ENCODE measurements at places on chromosomes 5 and 9.

- DNase-seq = peak; percentile 37
Measured at GRCh38 chr5:140261403-140262171, 41.3 kb downstream of the PFDN1 start.

DNA sequence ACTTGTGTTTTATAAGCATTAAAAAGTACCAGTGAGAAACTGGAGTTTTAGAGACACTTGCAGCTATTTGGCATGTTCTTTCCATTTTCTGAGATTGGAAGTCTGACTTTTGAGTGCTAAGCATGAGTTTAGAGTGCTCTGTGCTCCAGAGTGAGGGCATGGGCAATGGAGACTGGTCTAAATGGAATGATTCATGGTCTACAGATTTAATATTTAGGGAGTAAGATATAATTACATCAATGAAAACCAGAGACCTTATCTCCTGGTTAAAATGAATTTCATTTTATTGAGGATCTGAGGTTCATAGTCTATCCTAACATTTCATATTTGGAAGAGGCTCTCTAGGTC, 135.9 kb upstream of the RPS23 start:
- DNase-seq = no peak

- DNase-seq = no peak
Measured at GRCh38 chr9:33443047-33443446, 4.3 kb downstream of the AQP3 start.

DNA sequence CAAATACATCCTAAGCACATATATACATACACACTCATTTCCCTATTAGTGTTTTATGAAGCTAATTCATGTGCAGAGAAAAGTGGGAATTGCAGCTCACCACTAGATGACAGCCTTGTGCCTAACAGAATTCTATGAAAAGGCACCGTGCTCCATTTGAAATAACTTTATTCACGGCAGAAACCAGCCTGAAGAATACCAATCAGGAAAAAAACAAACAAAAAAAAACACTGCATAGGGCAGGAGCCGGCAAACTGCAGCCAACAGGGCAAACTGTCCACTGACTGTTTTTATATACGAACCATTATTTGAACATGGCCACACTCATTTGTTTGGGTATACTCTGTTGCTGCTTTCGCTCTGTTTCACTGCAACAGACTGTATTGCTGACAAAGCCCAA, 33.6 kb downstream of the ERMP1 start:
- no peak for DNase-seq

DNA sequence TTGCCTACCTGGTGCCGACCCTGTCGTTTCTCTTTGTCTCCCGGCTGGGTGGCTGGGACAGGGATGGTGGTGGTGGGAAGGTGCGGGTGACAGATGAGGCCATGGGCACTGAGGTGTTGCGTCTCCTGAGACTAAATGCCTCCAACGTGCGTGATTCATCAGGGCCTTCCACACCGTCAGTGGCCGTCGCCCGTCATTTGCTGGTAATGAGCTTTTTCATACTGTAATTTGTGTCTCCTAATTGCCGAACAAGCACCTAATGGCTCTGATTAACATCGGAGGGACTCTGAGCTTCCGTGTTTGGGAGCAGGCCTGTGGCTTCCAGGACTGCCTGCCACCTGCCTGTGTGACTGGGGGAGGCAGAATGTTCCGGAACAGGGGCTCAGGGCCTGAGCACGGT, 35.2 kb downstream of the RXRA start:
- DNase-seq = peak; percentile 37

DNA sequence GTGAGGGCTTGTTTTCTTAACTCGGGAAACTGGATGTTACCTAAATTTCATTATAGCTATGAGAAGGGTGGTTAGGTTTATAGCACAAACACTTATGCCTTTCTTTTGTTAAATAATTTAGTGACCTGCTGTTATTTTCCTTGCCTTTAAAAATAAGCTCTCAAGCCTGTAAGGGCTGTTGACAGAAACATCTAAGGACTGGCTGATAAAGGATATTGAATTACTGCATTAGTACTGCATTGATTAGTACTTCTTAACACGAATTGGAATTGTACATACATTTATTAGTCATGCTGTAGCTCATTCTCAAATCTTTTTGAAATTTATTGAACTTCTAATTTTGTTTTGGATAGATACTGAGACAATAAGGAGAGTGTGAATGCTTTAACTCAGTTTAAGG, 85.1 kb upstream of the DHFR start:
- DNase-seq = no peak

DNA sequence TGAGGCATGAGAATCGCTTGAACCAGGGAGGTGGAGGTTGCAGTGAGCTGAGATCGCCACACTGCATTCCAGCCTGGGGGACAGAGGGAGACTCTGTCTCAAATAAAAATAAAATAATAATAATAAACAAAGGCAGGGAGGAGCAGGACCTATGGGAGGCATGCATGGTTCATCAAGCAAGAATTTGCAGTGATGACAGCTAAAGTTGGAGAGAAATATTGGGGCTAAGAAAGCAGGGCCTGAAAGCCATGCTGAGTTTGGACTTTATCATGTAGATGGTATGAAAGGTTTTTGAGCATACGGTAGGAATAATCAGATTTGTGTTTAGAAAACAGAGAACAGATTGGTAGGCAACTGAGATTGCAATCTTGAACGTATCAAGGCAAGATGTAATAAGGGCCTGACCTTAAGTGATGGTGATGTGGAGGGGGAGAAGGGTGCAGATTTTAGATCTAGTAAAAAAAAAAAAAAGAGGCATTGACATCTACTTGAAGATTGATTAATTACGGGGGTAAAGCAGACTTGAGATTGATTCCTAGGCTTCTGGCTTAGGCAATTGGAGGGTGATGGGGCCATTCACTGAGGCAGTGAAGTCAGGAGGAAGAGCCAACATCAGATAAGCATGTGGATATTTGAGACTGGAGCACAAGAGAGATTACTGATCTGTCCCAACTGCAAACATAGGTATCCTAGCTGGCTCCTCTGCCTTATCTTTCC, 50.7 kb downstream of the CFAP95 start:
- DNase-seq = no peak

DNA sequence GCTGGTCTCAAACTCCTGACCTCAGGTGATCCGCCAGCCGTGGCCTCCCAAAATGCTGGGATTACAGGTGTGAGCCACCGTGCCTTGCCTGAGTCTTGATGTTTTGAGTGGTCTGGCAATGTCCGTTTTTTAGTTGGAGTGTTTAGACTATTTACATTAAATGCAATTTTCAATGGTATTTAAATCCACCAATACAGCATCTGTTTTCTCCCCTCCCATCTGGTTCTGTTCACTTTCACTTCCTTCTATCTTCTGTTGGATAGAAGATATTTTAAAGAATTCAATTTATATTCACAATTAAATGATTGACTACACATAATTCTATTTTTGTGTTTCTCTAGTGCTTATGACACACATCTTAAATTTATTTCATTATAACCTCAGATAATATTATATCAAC, 26.0 kb upstream of the PCAT7 start:
- no peak for DNase-seq

DNA sequence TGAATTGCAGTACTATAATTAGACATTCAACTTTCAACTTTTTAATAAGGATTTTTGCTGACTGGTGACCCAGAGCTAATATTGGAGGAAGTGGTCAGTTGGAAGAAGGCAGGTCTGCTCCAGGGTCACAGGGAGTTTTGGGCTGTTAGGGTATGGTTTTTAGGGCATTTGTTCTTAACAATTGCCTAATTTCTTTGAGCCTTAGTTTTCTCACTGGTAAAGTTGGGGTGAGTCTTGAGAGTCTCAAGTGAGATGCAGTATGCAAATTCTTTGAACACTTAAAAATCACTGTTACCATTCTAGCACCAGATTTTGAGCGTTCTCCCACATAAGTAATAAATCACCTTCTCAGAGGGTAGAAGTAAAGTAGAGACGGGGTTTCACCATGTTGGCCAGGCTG, 50.9 kb downstream of the RMI1 start:
- no peak for DNase-seq

GRCh38 chr5:17221843-17222636, 4.6 kb downstream of the BASP1 start:
- no peak for DNase-seq

DNA sequence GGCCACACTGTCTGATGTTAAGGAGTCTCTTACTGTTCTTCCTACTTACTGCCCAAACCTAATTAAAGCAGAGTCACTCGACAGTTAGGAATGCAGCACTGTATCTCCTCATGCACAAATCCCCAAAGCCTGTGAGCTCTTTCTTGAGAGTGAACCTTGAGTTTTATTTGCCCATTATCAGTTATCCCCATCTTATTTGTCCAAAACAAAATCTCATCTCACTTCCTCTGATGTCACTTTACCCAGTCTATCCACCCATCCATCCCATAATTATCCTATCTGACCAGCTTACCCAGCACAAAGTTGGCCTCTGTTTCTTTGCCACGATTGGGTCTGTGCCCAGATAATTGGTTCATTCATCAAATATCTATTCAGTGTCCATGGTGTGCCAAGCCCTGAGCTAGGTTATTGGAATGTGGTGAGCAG, 250.8 kb downstream of the SLIT3 start:
- no peak for DNase-seq

DNA sequence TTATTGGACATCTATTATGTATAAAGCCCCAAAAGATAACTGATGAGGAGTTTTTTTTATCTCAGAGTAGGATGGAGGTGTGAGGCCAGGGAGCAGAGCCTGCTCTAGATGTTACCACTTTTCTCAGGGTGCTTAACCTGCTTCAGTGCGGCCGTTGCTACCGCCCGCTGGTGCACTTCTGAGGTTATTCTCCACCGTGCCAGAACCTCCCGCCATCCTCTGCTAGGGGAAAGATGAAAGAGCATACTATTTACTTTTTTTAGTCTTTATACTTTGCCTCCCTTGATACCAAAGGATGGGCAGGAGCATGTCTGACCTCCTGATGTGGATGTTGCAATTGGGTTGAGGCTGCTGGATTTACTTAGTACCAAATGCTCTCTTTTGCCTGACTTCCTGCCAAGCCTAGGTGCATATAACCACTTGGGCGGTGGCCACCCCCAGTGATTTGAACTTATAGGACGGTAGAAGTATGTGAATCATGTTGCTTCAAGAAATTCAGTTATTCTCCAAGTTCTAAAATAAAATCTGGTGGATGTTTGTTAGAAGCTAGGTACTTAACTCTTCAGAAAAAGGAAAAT, 71.1 kb upstream of the HSPB3 start:
- DNase-seq = no peak

DNA sequence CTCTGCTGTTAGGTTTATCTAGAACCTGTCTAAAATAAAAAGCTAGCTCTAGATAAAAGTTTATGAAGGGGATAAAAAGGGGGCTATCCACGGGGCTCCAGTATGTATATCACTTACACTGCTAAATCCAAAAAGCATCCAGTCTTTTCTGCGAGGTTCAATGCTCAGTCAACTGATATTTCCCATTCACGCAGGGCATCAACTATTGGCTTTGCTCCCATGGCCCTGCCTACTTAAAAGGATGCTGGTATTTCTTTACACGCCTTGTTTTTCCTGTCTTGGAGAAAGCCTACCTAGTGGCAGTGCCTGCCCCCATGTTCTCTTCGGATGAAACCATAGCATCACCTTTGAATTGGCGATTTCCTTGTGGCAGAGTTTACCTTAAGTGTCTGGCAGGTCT, 8.1 kb downstream of the SPRY4 start:
- DNase-seq = no peak

GRCh38 chr5:169350759-169351240, 49.9 kb upstream of the SLIT3 start:
- DNase-seq = no peak

GRCh38 chr9:122368642-122369041, 2.2 kb upstream of the PTGS1 start:
- DNase-seq = no peak

DNA sequence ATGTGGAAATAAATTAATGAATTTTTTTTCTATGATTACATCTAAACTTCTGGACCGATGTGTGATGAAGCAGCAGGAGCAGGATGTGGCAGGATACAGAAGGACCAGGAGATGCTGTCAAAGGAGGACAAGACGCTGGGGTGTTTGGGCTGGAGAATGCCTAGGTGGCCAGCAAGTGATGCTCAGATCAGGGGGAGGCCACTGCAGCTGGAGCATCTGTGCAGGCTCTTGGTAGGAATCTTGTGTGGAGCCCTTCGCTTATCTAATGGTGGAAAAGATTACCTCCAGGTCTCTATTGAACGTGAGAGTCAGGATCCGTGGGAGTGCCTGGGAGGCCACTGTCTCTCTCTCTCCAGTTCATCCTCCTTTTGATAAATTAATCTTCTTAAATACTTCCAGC, 79.8 kb downstream of the MRPL36 start:
- DNase-seq = no peak

DNA sequence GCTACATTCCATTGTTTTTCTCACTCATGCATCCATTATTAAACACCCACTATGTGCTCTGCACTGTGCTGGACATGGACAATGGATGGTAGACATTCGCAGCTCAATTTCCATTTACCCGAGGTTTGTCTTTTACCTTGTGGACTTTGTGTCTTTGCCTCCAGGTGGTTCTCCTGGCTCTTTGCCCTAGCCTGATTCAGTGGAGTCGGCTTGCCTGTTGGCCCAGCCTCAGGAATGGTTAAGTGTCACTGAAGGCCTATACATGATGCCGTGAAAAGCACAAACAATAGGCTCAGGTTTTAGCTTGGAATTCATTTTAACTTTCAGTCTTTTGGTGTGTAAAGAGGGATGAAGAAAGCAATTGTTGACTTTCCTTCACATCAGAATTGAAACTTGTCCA, 16.5 kb upstream of the DMRT3 start:
- no peak for DNase-seq

DNA sequence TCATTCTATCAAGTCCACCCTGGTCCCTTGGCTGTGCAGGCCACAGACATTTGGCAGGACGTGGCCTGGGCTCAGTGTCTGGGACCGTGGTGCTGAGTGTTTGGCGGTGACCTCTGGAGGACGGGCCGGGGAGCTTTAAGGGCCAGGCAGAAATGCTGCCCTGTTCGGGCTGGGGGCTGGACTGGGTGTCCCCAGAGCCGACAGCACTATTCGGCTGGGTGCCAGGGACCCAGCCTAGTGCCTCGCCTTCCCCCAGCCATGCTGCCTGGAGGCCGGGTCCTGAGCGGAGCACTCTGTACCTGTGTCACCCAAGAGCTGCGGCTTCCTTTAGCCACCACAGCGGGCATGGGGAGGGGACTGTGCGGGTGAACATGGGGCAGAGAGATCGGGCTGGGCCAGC, 40.4 kb downstream of the COL5A1 start:
- DNase-seq = no peak

- no peak for DNase-seq
Measured at GRCh38 chr9:98516897-98517503, 191.7 kb downstream of the GABBR2 start.

DNA sequence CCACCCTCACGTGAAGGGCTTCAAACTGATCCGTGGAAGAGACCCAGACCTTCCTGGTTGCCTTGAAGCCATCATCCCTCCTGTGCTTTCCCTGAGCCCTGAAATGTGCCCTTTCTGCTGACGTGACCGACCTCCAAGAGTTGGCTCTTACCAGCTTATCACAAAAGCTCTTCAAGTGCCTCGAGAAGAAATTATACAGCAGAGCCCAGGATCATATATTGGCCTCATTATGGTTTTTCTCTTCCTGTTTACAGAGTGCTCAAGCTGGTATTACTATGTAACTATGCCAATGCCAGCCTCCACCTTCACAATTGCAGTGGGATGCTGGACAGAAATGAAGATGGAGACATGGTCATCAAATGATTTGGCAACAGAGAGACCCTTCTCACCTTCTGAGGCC, 66.0 kb downstream of the AOPEP start:
- no peak for DNase-seq
